ENCODE measurements at places on chromosomes 2 and 18. TPM values are rescaled to one million over a fixed set of nuclear protein-coding genes. Genes with fewer than 3 reads are reported as not detected.

Gene ACADL
- 1.4 TPM for total RNA-seq

Gene MERTK
- total RNA-seq = 13.7 TPM

Gene RIT2
- total RNA-seq = not detected

Gene ATOH8
- total RNA-seq = 116 TPM

Gene HOXD11
- not detected for total RNA-seq

Gene MC5R
- total RNA-seq = not detected

Gene ERBB4
- 12.4 TPM for total RNA-seq

Gene SYT4
- total RNA-seq = 14.5 TPM

Gene LRATD1
- total RNA-seq = 3.1 TPM

Gene METTL5
- 49.0 TPM for total RNA-seq

Gene OR6B2
- total RNA-seq = not detected

Gene RGPD4
- total RNA-seq = not detected

Gene RALBP1
- total RNA-seq = 62.5 TPM

Gene POMC
- total RNA-seq = 12.6 TPM

Gene ATP9B
- total RNA-seq = 15.4 TPM

Gene TNFRSF11A
- total RNA-seq = 0.56 TPM

Gene CCDC141
- 146 TPM for total RNA-seq

Gene SPP2
- total RNA-seq = not detected

Gene RAB27B
- 0.11 TPM for total RNA-seq

Gene STRADB
- 28.5 TPM for total RNA-seq

Gene HJURP
- total RNA-seq = 0.37 TPM

Gene LYG2
- not detected for total RNA-seq

Gene DLGAP1
- 1.1 TPM for total RNA-seq

Gene NETO1
- not detected for total RNA-seq

Gene RFTN2
- total RNA-seq = 11.6 TPM

Gene CERKL
- not detected for total RNA-seq

Data from right atrium auricular region (tissue), 2 donors.